T-cell (primary cell): ENCODE measurements at places on chromosomes 3 and 15. TPM values are rescaled to one million over a fixed set of nuclear protein-coding genes. Genes with fewer than 3 reads are reported as not detected.

DNA sequence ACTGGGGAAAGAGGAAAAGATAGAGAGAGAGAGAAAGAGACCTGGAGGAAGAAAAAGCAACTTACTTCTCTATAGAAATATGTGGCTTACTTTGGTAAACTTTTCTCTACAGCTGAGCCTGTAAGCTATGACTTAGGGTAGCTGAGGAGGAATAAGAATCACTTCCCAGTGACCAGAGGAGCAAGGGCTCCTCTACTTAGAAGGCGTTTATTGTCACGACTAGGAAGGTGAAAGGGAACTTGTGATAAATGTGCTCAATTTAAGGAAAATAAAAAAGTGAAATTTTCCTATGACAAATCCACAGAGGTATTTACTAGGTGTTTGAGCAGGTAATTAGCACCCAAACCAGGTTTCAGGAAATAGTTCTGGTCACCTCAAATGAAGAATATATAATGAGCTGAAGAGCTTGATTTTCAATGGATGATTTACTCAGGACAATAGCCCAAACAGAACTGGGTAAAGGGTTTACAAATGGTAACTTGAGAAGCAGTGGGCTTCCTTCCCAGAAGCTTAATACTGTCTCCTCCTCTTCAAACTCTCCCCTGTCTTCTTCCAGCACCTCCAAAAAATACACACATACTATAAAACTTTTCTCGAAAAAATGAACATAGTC lies 46.1 kb downstream of the SOX2 start:
- DNase-seq = no peak

GRCh38 chr3:150371741-150372254 lies 36.3 kb upstream of the TSC22D2 start:
- DNase-seq = no peak

GRCh38 chr3:174202561-174202960 lies 656.6 kb upstream of the NAALADL2 start:
- no peak for DNase-seq

- no peak for DNase-seq
Observed at GRCh38 chr3:188948997-188949389, 222.8 kb upstream of the TPRG1 start.

- DNase-seq = no peak
Observed at GRCh38 chr3:142604940-142605339, 8.7 kb downstream of the PLS1 start.

DNA sequence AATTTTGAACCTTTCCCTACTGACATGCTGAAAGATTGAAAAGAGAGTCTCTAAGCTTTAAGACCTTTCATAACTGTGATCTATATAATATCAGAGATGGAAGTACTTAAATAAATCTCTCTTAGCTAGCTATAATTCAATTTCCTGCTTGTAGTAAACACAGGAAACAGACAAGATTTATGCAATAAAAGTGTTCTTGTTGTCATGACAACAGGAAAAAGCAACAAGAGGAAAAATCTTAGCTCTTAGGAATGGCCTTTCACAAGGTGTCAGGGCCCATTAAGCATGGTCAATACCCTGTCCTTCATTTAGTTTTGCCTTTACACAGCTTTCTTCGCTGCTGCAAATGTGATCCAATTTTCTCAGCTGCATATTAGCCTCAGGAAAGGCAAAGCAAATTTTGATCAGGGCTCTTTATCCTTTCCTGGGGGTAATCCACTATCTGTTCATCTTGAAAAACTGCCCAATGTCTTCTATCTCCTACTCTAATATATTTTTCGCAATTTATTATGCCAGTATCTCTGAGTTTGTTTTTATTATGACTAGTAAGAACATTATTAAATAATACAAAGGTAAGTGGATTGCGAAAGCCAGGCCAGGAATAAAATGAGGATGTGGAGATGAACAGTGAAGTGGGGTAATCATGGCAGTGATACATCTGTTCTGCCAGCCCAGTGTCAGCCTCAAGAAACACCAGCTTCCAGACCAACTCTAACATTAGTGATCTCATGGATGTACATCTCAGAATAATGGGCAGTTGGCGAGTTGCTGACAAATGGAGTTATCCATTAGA lies 28.7 kb downstream of the SIDT1 start:
- no peak for DNase-seq

GRCh38 chr3:196311-197148 lies at the start of gene CHL1:
CHL1 (plus strand) TSS chr3:196763; CDS start chr3:319777, 123,014 bp downstream.
- no peak for DNase-seq

- DNase-seq = no peak
Observed at GRCh38 chr3:125078951-125079674, 23.3 kb upstream of the HEG1 start.

- no peak for DNase-seq
Observed at GRCh38 chr3:191246630-191247029, 47.6 kb downstream of the OSTN start.

DNA sequence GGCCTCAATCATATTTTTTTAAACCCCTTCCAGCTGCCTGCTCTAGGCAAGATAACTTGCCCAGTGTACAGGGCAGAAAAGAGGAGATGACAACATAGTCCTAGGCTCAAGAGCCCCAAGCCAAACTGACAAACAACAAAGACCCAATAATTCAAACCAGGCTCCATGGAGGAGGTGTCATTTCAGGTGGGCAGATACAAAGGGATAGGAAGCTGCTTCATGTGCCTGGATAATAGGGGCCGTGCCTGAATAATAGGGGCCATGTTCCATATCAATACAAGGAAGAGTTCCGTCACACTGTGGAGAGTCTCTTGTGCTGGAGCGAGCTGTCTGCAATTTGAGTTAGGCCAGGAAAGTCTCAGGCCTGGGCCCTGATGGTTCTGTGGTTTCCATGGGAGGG lies 35.4 kb upstream of the TRIM71 start:
- DNase-seq = no peak

DNA sequence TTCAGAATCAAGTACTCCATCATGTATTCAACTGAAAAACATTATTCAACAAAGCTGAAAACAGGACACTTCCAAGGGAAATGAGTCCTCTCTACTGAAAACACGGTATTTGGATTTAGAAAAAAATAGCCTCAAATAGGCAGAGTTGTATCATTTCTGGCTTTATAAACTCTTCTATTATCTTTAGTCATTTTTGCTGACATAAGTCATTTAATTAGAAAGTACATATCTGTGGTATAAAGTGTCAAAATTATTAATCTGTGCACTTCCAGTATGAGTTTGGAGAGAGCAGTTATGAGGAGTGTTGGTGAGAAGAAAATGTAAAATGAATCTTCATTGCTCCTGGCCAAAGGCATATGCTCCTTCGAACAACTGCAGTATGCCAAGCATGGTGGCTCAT lies 59.3 kb downstream of the INO80 start:
- DNase-seq = no peak

- no peak for DNase-seq
Observed at GRCh38 chr15:80003934-80004472, 33.0 kb upstream of the BCL2A1 start.

DNA sequence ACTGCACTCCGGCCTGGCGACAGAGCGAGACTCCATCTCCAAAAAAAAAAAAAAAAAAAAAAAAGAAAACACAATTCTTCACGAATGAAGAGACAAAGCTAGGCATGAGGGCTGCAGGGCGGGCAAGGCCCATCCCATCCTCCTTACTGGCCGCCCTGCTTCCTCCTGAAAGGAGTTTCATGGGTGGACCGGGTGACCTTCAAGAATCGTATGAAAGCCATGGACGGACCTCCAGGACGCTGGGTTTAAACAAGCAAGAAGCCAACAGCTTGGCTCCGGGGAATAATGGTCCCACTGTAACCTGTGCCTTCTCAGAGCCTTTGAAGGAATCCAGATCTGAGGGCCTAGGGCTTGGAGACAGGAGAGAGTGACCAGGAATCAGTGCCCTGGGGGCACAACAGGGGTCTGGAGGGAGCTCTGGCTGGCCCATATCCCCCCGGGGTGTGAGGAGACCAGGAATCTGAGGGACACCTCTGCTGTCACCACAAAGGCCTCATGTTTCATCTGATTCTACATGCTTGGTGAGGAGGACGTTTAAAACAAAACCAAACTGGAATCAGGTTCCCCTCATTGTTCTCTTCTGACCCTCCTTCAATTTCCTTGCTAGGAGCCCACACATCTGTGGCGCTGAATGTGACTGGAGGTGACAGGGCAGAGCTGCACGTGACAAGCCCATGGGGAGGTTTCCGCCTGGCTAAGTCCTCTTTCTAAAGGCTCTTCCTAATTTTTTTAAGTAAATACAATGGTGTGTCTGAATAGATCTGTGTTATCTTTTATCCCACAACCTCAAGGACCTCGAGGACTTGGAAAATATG lies 46.1 kb downstream of the WHAMM start:
- DNase-seq = no peak

DNA sequence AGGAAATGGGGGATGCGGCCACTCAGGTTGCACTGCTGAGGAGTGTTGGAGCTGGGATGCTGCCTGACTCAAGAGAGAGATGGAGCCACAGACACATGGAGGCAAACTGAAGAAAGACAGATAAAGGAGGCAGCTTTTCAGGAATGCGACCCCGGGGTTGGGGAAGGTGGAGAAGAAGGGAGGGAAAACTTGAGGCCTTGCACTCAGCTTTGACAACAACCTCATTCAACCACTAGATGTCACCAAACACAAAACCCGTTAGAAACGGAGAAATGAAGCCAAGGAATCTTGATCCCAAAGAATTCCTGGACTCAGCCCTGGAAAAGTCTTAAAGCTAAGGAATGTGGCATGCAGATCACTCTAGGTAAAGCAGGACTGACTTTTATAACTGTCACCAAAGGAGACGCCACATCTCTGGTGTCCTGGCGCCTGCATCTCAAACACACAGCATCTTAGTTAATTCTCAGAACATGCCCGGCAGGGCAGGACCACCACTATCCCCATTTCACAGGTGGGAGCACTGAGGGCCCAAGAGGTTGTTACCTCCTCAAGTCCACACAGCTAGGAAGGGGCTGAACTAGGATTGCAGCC lies 59.6 kb upstream of the LMCD1 start:
- no peak for DNase-seq

- no peak for DNase-seq
Observed at GRCh38 chr3:177995381-177996085, 540.7 kb upstream of the KCNMB2 start.

GRCh38 chr3:156483961-156484787 lies 70.7 kb downstream of the SSR3 start:
- DNase-seq = peak; percentile 69

Gene EXD1
- total RNA-seq = not detected

Gene MBD4
- 43.1 TPM for total RNA-seq

Gene SLC6A1
- not detected for total RNA-seq

Gene ABI3BP
- total RNA-seq = 0.18 TPM

Gene TNFSF10
- 35.8 TPM for total RNA-seq
